ENCODE measurements at places on chromosomes 2 and 18.

DNA sequence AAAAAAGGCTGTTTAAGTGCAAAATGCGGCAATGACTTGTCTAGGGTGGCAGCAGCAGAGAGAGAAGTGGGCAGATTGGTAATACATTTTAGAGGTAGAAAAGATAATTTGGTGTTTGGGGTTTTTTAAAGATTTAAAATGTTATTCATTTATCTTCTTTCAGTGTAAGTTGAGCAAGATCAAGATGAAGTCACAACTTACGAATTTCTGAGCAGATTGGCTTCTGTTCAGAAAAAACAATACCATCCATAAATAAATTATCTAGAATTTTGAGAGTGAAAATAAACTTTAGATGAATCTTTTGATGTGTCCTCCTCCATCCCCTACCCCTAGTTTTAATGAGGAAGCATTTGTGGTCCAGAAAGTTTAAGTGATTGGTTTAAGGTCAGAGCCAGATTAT is 47.9 kb upstream of the FAM171B start:
- no peak for DNase-seq

GRCh38 chr2:65431421-65432226 is 775 bp downstream of the SPRED2 start:
- peak; percentile 23 for DNase-seq

GRCh38 chr18:61589053-61589723 is 256.0 kb downstream of the CDH20 start:
- DNase-seq = no peak

GRCh38 chr2:201538025-201538424 is 86.5 kb downstream of the STRADB start:
- no peak for DNase-seq

DNA sequence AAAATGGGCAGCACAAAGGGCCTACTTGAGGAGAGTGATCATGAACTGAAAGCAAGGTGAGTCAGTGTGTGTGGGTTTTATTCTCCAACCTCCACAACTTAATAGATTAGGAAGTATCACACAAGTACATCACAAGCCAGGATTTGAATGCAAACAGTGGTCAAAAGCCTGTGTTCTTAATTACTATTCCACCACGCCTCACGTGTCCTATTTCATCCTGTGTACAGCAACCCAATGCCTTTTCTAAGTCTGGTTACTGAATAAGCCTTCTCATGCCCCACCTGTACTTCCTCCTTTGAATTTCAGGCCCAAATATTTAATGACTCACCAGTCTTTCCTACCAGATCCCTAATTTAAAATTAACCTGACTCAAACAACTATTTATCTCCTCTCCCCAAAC is 755.7 kb upstream of the SLC8A1 start:
- DNase-seq = no peak

DNA sequence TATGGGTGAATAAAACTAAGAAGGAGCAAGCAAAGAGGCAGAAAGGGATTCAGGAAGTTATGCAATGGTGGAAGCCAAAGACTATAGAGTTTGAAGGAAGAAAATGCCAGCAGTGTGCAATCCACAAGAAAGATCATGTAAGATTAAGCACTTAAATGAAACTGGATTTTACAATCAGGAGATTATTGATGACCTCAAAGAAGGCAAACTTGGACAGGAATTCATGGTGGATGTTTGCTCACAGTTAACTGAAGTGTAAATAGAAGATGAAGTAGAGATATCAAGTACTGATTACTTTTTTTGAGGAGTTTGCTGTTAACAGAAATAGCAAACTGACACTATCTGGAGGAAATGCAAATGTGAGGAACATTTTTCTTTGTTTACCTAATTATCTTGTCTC is 308.9 kb downstream of the RND3 start:
- DNase-seq = no peak

- no peak for DNase-seq
These were observed 190.1 kb downstream of the RAD51AP2 start for GRCh38 chr2:17328161-17328560.

DNA sequence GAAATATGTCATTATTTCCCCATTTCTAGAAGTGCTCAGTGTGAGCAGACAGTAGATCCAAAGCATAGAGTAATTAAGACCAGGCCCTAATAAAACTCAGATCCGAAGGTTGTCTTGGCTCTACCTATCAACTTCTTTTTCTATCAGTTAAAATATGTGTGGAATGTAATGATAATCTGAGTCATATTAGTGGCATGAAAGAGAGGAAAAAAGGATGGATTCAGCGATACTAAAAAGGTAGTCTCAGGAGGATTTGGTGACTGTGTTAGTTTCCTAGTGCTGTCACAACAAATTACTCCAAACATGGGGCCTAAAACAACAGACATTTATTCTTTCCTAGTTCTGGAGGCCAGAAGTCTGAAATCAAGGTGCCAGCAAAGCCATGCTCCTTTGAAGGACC is 103.7 kb upstream of the NABP1 start:
- DNase-seq = no peak

DNA sequence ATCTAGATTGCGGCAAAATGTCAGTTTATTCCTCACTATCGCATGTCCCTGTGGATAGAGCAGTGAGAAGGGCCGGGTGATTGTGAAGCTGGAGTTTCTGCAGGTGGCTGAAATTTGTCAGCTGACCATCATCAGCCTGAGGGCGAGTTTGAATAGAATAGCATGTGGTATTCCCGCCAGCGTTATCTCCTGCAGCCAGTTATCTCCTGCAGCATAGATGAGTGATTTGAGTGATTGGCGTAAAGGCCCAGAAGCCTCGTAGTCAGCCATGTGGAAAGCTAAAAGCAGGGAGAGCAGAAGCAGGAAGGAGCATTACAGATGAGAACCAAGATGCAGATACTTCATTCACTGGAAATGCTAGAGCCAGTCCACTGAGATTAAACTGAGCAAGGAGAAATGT is 65.5 kb downstream of the CABLES1 start:
- DNase-seq = no peak

GRCh38 chr2:28134262-28134812 is 243.8 kb downstream of the BABAM2 start:
- no peak for DNase-seq

Measured in stimulated activated CD4-positive, alpha-beta T cell treated with anti-CD3 and anti-CD28 coated beads, Interleukin-12 subunit alpha, Interleukin-12 subunit beta, amount 100 ng/mL, for 48 hours (primary cell).